ENCODE measurements at places on chromosomes 13 and 19.

GRCh38 chr19:51259348-51260245, 8.7 kb downstream of the SIGLECL1 start:
- peak; percentile 25 for DNase-seq

DNA sequence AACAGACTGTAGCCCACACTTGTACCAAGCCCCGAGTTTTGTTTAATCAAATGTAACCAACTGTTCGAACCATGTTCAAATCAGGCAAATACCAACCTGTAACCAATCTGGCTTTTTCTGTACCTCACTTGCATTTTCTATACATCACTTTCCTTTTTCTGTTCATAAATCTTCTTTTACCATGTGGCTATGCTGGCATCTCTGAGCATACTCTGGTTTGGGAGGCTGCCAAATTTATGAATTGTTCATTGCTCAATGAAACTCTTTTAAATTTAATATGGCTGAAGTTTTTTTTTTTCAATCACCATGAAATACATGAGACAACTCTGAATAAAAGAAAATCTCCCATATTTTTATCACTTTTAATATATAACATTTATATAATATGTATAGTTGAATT, 256.1 kb downstream of the SLITRK6 start:
- DNase-seq, result no peak

GRCh38 chr19:17948931-17949930, 16.4 kb downstream of the CCDC124 start:
- DNase-seq, result no peak

DNA sequence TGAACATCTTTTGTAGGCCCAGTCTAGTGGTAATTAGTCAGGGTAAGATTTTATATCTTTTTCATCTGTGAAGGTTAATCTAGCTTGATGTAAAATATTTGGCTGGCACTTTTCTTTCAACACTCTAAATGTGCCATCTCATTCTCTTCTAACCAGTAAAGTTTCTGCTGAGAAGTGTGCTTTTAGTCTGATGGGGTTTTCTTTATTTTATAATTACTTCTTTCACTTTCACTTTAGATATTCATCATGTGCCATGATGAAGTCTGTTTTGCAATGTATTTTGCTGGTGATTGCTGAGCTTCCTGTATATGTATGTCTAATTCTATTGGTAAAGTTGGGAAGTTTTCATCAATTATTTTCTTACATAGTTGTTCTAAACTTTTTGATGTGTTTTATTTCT, 31.9 kb downstream of the ZNF726 start:
- no peak for DNase-seq

GRCh38 chr19:850221-850978, 1.7 kb upstream of the ELANE start:
- peak; percentile 31 for DNase-seq

DNA sequence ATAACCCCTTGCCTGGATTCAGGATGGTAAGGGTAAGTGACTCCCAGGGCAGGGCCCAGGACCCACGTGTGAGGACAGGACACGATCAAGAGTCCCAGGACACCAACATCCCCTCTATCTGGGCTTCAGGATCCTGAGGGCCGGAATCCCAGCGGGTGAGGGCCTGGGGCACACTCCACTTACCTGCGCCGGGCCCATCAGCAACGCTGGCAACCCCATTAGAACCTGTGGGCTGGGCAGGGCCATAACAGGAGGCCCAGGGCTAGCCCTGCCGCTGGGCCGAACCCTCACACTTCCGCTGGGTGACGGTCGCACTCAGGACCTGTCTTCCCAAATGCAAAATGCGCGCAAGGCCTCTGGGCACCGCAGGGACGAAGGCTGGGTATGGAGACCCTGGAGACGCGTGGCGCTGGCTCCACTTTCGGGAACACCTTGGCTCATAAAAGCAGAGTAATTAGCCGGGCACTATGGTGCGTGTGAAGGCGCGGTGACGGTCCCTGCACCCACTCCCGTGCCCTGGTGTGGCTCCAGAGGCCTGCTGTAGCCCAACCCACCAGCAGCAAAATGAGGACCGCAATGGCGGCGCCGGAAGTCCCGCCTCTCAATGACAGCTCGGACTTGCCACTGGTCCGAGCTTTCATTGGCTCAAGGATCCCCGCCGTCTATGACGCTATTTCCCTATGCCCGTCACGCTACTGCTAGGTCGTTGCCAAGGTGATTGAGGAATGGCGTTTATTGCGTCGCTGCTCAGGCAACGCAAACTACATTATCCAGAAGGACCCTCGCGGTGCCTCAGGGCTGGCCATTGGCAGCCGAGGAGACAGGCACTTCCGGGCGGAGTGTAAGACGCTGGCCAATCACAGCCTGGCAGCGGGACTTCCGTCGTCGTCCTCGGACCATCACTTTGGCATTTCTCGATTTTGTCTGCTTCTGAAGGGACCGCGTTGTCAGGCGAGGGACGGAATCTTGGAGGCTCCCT, at the start of gene ZNF132:
ZNF132 (minus strand) TSS at position 578 of the 979 bp plus-strand sequence; CDS start at position 246, 332 bp downstream.
- peak; percentile 88 for DNase-seq

- no peak for DNase-seq
Observed at GRCh38 chr19:46495786-46496099, at the start of gene PNMA8B. TSS of gene PNMA8B (minus strand) at chr19:46495867. CDS start at chr19:46495465, 402 bp downstream.

DNA sequence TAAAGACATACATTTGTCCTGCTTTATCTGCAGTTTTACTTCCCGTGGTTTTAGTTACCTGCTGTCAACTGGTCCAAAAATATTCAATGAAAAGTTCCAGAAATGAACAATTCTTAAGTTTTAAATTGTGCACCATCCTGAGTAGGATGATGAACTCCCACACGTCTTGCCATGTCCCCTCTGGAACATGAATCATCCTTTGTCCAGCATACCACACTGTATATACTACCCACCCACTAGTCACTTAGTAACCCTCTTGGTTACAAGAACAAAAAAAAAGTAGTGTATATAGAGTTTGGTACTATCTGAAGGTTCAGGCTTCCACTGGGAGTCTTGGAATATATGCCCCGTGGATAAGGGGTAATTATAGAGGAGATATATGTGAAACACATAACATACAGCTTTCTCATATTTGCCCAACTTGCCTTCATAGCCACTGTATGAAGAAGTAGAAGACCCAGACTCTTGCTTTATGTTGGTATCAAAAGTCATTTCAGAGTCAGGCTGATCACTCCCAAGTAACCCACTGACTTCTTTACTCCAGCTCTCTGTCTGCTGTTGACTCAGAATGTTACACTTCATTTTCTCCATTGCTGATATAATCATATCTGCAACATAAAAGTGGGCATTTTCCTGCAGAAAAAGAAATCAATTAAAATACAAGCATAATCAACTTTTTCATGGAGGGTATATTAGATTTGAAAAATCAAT, 19.3 kb downstream of the RUBCNL start:
- DNase-seq, result peak; percentile 2

GRCh38 chr19:45362291-45362690, 8.1 kb downstream of the ERCC2 start:
- DNase-seq, result no peak

GRCh38 chr13:75760131-75761021, 124.2 kb downstream of the LMO7 start:
- DNase-seq, result peak; percentile 66

GRCh38 chr19:51921949-51922348, 5.3 kb upstream of the ZNF613 start:
- no peak for DNase-seq

- DNase-seq, result no peak
Observed at GRCh38 chr19:49205114-49205513, 47.5 kb downstream of the TRPM4 start.

GRCh38 chr19:18710996-18711751, 27.7 kb downstream of the CRTC1 start:
- DNase-seq, result no peak

- DNase-seq, result no peak
Observed at GRCh38 chr19:41411100-41411967, 13.7 kb downstream of the BCKDHA start.

DNA sequence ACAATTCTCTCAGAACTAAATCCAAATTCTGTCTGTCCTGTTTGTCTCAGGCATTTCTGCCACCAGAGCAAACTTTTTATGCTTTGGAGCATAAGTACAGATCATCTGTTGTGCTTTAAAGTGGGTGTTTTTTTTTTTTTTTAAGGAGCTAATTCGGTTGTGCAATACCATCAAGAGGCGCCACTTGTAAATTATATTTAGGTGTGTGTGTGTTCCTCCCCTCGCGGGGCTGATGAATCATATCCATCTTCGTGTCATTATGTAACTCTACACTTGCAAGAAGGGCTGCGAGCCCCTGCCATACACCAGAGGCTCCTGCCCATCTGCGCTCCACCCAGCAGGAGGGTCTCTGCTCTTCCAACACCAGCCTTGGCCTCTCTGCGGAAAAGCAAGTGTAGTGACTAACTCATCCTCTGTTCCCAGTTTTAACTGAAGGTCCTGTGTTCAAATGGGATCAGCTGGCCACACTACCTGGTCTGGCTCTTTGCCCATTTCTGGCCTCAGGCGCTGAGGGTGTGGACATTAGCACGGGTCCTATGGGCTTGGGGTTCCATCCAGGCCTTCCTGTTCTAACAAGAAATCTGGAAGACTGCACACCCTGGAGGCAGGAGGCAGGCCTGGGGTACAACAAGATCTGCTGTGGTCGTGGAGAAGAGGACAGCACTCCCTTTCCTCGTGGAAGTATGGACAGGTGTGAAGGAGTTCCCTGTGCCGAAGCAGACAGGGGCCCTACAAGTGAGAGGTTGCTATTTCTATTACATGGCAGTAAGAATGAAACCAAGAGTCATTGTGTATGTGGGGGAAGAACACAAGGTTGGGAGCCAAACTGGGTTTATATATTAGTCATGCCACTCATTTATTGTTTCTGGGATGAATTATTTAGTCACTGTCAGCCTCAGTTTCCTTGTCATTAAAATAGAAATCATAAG, 96.1 kb upstream of the MBNL2 start:
- no peak for DNase-seq

DNA sequence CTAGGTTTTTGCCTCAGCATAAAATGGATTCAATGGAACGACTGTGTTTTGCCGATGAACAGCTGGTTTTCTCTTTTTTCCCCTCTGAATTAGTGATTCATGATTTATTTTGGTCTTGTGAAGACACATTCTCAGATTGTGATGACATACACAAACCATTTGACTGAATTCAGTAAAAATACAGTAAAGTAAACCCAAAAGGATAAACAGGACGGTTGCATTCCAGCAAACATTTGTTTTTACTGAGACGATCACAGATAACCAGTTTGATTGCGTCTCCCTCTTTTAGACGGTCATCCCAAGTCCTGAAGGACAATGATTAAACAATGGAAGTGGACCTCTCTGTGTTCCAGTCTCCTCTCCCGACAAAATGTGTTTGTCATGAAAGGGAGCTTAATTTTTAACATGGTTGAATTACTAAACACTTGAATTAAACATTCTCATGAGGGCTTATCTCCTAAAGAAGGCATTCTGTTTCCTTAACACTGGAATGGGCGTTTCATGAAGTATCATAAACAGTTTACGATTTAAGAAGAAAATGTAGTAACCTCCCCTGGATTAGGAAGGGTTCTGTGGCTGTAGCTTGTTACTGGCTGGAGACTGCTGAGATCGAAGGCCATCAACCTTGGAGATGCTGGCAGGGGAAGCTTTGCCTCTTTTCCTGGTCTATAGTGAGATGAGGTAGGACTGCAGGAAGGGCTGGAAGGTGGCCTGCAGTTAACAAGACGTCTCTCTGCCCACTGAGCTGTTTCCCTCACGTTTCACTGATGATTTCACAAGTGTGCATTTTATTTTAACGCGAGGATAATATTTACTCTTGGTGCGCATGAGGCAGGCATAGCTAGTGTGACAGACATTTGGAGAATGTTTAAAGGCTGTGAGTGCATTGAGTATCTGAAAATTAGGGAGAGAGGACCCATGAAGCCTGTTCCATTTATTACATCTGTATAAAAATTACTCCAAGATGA, 457.9 kb downstream of the FGF9 start:
- no peak for DNase-seq

DNA sequence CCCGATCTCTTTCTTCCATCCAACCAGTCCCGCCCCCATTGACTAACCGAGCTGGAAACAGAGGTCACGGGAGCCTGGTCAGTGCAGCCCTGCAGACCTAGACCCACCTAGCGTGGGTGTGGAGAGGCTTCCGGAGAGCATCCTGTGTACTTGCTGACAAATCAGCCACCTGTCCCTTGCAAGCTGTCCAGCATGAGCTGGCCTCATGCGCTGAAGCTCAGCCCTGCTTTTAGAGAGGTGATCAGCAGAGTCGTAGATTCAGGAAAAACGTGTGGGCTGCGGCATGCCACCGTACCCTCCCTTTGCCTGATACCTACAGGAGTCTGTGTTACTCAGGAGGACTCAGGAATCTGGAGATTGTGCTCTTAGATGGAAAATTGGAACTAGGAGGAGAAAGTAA, 80.3 kb upstream of the UQCRFS1 start:
- no peak for DNase-seq

DNA sequence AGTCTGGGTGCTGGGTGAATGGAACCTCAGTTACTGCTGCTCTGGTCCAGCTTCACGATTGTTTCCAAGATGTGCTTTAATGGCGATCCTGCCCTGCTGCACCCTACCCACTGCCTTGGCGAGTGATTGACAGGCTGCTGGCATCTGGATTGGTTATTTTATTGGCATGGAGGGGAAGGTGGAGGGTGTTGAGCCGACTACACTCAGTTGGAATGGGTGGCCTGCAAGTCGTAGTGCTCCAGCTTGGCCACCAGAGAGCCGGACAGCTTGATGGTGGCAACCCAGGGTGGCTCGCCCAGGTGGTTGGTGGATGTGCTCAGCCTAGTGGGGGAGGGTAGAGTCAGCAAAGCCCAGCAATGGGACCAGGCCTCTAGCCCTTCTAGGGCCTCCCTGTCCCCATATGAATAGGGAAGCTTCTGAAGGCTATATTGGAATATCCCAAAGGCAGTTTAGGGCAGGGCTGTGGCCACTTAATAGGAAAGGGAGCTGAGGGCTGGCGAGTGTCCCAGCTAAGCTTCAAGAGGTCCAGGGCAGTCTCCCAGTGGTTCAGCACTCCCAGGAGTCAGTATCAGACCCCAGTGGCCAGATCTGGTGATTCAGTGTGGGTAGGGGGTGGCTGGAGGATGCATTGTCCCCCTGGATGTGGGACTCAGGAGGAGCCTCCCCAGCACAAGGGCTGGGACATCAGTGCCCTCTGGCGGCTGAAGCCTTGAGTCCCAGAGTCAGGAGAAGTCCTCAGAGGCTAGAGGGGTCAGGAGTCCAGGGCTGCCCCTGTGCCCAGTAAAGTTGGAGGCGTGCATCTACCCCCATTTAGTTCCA, 3.4 kb downstream of the GGN start:
- no peak for DNase-seq

Measured in ACHN (cell line).